ENCODE measurements at places on chromosomes 7 and 10.

DNA sequence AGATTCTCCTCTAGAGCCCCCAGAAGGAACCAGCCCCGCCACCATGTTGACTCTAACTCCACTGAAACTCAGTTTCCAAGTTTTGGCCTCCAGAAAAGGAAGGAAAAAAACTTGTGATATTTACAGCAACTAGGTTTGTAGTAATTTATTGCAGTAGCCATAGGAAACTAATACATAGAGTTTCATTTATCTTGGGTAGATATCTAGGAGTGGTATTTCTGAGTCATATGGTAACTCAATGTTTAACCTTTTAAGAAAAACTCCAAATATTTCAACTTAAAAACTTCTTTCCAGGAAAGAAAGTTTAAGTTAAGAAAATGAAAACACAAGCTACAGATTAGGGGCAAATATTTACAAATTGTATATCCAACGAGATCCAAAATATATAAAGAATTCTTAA, 576.7 kb downstream of the KCNMA1 start:
- DNase-seq: no peak

DNA sequence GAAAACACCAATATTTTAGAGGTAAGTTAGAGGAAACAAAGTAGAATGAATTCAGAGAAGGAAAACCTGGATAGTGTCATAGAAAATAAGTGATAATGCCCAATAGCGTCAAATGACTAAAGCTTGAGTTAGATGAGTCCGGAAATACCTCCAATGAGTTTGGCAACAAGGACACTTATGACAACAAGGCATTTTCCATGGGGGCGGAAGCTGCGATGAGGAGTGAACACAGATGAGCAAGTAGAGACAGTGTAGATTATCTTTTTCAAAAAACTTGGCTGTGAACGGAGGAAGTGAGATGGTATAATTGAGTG, 383 bp upstream of the R3HCC1L start:
- no peak for DNase-seq

- no peak for DNase-seq
Observed at GRCh38 chr10:17734432-17735080, 17.4 kb upstream of the TMEM236 start.

DNA sequence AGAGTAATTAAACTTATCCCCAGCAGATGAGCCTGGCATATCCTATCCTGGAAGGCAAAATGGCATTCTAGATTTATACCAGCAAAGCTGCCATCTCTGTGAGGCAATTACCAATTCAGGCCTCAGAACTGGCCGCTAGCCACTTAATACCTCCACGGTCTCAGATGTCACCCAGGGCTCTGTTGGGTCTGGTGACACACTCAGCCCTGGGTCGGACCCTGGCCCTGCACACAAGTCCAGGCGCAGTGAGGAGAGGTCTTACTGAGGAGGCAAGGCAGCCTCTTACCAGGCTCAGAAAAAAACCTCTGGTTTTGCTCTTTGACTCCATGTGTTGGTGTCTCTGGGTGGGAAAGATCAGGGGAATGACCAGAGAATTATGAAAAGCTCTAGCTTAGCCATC, 186.6 kb downstream of the EMX2 start:
- no peak for DNase-seq

DNA sequence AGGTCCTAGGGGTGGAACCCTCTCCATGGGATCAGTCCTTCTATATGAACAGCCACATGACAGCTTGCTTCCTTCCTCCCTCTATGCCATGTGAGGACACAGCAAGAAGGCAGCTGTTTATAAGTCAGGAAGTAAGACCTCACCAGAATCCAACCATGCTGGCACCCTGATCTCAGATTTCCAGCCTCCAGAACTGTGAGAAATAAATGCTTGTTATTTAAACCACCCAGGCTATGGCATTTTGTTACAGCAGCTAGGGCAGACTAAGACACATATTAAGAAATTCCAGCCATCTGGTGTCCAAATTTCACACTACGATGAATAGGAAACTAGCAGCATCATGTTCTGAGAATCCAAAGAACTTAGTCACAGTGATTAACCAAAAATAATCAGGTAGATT, 140.1 kb downstream of the ZFAND4 start:
- no peak for DNase-seq

DNA sequence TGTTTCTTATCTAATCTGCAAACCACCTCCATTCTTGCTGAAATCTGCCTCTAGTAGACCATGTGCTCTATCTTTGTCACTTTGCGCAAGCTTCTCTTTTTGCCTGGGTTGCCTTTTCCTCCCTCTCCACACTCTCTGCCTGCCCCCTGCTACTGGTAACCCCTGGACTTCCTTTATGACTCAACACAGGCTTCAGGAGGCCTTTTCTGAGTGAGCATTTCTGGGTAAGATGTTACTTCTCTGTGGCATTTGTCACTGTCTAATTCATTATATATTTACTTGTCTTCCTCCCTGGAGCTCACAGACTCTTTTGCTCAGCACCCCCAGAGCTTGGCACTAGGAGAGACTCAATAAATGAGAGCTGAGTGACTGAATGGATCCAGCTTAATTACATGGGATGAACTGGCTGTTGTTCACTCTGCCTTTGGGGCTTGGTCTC, 8.4 kb downstream of the GOLGA7B start:
- DNase-seq: peak; percentile 19

GRCh38 chr7:95607561-95607960, 11.2 kb upstream of the PDK4 start:
- no peak for DNase-seq

- DNase-seq: no peak
Observed at GRCh38 chr10:5188358-5188757, 3.4 kb upstream of the AKR1C8 start.

GRCh38 chr10:120953897-120954296, 102.7 kb downstream of the WDR11 start:
- no peak for DNase-seq

GRCh38 chr7:19397911-19398310, 252.7 kb upstream of the FERD3L start:
- peak; percentile 51 for DNase-seq

DNA sequence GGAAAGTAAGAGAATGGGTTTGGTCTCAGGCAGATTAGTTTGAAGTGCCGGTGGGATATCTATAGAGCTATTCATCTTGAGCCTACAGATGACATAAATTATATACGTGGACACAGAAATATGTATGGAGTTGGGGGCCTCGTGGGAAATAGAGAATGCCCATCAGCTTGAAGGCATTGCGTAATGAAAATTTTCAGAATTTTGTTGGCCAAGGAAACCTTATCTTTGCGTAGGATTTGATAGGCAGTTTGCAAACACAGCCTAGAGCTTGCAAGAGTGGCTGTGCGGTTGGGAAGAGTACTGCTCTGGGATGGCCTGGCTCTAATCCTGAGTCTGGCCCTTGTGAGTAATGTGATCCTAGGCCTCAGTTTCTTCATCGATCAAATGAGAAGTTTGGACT, 32.3 kb downstream of the MCM10 start:
- DNase-seq: no peak

GRCh38 chr10:14617852-14618251, 156.8 kb downstream of the FAM107B start:
- peak; percentile 89 for DNase-seq

DNA sequence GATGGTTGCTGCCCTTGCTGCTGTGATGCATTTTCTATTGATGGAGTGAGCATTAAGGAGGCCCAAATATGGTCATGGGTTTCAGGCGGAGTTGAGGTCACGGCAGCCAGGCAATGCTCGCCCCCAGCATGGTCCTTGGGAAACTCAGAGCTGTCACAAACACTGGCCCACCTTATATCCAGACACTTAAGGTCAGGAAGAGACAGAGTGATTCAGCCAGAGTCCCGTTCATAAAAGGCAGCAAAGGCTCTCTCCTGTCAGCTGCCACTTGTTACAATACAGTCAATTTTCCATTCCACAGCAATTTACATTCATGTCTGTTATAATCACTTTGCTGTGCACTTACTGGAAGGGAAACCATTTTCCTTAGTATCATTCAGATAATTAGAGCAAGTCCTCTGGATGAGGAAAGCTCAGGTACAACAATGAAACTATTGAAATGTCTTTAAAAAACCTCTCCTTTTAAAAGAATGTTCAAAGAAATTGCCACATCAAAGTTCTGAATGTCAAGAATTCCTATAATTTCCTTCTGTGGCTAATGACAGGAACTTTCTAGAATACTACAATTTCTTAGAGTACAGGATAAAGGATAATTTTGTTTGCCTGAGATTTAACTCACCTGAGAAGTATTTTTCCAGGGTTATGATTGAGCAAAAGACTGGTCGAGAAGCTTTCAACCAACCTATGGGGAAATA, 14.8 kb upstream of the ANKRD1 start:
- DNase-seq: no peak

GRCh38 chr7:156024201-156024600, 211.9 kb upstream of the SHH start:
- DNase-seq: no peak

- no peak for DNase-seq
Observed at GRCh38 chr7:12716722-12717121, 29.3 kb downstream of the ARL4A start.

- no peak for DNase-seq
Observed at GRCh38 chr10:27104919-27105318, 4.6 kb upstream of the ANKRD26 start.

- no peak for DNase-seq
Observed at GRCh38 chr10:78634835-78635234, 433.9 kb upstream of the ZMIZ1 start.

GRCh38 chr7:93574269-93574645, 267 bp downstream of the CALCR start:
- DNase-seq: no peak

DNA sequence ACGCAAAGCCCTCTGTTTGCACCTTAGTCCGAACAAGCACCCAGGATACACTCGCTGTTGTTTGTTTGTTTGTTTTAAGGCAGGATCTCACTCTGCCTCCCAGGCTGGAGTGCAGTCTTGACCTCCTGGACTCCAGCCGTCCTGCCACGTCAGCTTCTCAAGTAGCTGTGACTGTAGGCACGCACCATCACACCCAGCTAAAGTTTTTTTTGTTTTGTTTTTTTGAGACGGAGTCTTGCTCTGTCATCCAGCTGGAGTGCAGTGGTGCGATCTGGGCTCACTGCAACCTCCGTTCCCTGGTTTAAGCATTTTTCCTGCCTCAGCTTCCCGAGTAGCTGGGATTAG, 76.8 kb downstream of the CTBP2 start:
- no peak for DNase-seq

GRCh38 chr7:30757342-30757692, 5.4 kb downstream of the INMT start:
- DNase-seq: no peak

DNA sequence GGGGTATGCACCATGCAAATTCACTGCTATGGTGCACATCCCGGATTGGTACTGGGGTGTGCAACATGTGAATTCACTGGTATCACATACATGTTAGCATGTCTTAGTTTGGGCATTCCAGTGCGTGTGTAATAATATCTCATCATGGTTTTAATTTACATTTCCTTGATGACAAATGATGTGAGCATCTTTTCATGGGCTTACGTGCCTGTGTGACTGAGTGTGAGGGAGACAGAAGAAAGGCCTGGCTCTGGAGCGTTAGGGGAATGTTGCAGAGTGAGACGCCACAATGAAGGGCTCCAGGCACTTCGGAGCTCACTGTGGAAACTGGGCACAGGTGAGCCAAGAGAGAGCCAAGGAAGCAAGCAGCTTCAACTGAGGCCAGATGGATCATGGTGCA, 162.6 kb downstream of the UBE2H start:
- peak; percentile 85 for DNase-seq

GRCh38 chr10:86775056-86775869, 18.8 kb downstream of the BMPR1A start:
- DNase-seq: peak; percentile 52

- DNase-seq: no peak
Observed at GRCh38 chr7:33278095-33278494, 148.7 kb downstream of the BBS9 start.

DNA sequence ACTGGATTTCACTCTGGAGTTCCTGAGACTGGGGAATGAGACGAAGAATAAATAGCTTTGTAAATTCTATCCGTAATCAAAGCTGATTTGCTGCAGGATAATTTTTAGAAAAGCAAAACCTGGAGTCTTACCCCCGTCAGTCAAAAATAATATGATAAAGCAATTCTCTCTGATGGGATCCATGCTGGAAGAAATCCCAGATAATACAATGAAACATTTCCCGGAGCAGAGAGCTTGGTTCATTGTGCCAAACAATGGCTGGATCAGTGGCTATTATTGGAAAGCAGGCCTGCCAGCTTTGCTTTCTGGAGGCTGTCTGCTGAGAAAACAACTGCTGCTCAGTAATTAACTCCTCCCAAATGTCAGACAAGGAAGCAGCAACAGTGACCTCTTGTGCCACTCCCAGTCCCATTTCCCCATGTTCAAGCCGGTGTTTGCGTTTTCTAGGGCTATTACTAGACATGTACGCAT, 609.4 kb upstream of the PCDH15 start:
- DNase-seq: no peak

- peak; percentile 29 for DNase-seq
Observed at GRCh38 chr7:80785276-80785675, 133.6 kb downstream of the SEMA3C start.

DNA sequence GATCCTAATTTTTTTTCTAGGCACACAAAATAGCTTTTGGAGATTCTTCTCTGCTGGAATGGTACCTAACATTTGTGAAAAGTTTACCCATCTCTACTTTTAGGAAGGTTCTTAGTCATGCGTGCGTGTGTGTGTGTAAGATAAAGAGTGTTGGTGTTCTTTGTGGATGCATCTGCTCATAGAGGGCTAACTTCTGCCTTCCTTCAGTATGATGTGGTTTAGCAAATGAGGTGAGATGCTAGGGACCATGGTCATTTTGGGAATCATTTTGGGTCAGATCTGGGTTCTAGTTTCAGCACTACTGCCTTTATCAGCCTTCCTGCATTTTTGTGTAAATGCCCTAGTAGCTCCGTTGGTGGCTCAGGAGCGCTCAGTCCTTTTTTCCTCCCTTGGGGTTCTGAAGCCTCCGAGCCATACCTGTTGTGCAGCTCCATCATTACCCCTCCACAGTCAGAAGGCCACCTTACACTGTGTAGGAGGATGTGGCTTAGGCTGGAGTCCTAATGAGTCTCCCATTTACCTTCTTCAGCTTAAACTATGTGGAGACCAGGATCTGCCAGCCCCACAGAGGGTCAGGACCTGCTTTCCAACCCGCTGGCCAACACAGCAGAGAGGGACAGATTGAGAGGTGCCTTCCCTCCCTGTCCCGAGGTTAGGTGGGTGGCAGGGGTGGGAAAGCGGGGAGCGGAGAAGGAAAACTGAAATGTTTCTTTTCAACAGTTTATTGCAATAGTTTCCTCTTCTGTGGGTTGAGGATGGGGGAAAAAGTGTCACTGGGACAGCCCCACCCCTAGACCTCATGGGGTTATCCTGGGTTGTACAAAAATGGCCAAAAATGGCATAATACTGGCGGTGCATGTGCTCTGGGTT, 31.2 kb downstream of the TSPAN14 start:
- DNase-seq: peak; percentile 29

DNA sequence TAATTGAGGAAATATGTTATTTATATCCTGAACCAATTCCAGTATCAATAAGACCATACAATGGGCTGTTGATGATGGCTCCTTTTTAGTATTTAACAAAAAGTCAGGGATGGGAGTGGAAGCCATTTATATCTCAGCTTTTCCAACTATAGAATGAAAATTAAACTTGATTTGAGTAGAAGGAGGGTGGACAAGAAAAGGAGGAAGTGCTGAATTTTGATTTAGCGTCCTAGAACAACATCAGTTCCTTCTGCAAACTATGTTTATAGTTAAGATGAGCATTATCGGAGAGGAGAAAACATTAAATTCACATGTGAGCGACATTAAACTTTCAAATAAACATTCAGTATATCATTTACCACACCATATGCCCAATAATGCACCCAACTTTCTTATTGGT, 149.3 kb upstream of the YAE1 start:
- DNase-seq: no peak

All from osteoblast (primary cell).